ENCODE measurements at places on chromosomes 3 and 15.

GRCh38 chr3:53255423-53255774, 423 bp downstream of the TKT start:
- peak; percentile 39 for DNase-seq

GRCh38 chr15:58178668-58179067, 40.5 kb downstream of the AQP9 start:
- DNase-seq, result no peak

DNA sequence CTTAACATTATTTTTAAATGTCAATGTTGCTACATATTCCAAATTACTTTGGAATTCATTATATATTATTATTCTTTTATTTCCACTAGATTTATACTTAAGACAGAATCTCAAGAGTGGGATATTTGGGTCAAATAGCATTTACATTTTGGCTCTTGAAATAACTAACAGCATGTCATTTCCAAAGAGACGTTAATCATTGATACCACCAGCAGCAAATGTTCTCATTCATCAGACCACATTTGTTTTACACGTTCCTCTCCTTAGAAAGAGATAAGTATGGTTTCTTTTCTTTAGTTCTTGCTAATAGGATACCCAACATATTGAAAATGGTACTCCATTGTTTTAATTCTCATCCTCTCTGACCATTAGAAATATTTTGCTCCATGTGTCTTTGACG, 229.8 kb downstream of the LPP start:
- no peak for DNase-seq

- no peak for DNase-seq
Measured at GRCh38 chr15:39127925-39128617, 452.8 kb upstream of the THBS1 start.

GRCh38 chr15:56208185-56208584, 35.5 kb downstream of the RFX7 start:
- DNase-seq, result no peak

GRCh38 chr3:90040554-90040953, 933.1 kb downstream of the EPHA3 start:
- DNase-seq, result no peak

DNA sequence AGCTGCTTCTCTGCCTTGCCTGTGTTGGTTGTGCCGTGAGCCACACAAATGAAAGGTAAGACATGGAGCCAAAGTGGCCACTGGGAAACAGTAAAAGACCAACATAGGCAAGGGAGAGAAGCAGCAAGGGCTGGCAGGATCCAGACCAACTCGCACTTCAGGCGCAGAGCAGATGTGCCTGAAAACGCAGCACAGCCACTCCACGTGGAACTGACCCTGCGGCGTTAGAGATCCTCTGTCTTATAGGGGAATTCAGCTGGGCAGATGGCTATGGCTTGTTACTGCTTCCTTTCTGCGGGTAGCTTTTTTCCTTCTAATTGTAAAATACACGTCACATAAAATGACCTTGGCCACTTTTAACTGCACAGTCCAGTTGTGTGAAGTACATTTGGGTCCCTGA, 10.4 kb upstream of the GHRL start:
- DNase-seq, result no peak

- DNase-seq, result no peak
Measured at GRCh38 chr15:38864122-38864521, 299.5 kb upstream of the RASGRP1 start.

GRCh38 chr15:68537097-68537496, 41.7 kb upstream of the CORO2B start:
- no peak for DNase-seq

DNA sequence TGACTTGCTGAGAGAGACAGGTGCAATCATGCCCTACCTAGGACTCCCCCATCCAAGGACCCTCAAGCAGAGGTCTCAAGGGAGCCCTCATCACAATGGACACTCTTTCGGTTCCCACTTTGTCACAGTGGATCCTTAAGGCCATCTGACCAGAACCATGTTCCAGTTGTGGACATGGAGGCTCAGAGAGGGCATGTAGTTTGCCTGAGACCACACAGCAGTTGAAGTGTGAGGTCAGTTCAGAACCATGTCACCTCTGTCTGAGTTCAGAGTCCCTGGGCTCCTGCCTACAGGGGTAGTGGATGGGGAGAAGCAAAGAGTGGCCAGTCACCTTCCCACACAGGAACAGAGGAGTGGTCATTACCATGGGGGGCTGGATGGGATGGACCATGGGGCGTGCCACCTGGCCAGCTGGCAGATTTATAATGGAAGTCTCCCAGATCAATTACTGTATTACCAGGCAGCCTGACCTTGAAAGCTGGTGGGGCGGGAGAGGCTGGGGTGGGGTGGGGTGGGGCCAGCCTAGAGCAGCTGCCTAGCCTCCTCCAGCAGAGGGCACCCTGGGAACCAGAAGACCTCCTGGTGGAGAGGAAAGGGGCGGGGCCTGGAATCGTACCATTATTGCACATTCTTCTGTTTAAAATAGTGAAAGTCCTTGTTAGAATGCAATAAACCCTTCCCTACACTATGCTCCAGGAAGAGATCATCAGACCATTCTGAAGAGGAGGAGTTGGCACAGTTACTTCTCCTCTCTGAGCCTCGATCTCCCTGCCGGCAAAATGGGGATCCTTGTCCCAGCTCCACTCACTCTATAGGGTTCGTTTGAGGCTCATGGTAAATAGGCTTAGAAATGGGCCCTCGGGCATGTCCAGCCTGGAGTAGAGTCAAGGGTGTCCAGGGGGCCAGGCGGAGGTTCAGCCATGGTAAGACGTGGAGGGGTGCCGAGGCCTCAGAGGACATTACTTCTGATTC, 26.9 kb upstream of the LINGO1 start:
- no peak for DNase-seq

Measured in occipital lobe (tissue), 3 donors.